Muscle of leg (tissue), 16 donors: ENCODE measurements at places on chromosomes 2 and 18. TPM values are rescaled to one million over a fixed set of nuclear protein-coding genes. Genes with fewer than 3 reads are reported as not detected.

- H3K27ac ChIP-seq, result no peak overlapping the region
- no peak overlapping the region for H3K4me3 ChIP-seq
- H3K4me1 ChIP-seq, result no peaks in the 10 kb centered on the region
- DNase-seq, result no peak
- H3K27me3 ChIP-seq, result no peaks in the 10 kb centered on the region
Observed at GRCh38 chr2:157897106-157897971, 21.2 kb upstream of the ACVR1 start.

DNA sequence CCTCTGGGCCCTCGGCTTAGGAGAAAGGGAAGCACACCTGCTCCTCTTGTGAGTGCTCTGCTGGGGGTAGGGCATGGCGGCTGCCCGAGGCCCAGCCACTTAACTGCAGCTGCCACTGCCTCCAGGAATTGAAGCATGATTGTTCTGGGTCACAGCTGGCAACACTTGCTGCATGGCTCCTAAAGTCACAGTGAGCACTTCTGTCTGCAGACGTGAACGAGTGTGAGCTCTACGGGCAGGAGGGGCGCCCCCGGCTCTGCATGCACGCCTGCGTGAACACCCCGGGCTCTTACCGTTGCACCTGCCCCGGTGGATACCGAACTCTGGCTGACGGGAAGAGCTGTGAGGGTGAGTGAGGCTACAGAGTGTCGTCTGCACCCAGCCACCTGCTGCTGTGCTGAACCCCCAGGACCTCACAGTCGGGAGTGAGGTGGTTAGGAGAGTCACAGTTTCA is 44.4 kb downstream of the FBLN7 start:
- H3K4me1 ChIP-seq, result peaks cover 14% of the 10 kb centered on the region
- peak; percentile 54 for DNase-seq
- H3K36me3 ChIP-seq, result peaks cover 3% of the 10 kb centered on the region
- H3K27ac ChIP-seq, result no peak overlapping the region
- peaks cover 9% of the 10 kb centered on the region for H3K27me3 ChIP-seq

The OSR1 gene
- 11.6 TPM for total RNA-seq

The MAP3K20 gene
- total RNA-seq, result 77.3 TPM

GRCh38 chr18:56575819-56576663 is 62.4 kb downstream of the TXNL1 start:
- no peak overlapping the region for H3K4me3 ChIP-seq
- no peaks in the 10 kb centered on the region for H3K36me3 ChIP-seq
- peak; percentile 90 for DNase-seq
- peaks cover 13% of the 10 kb centered on the region for H3K4me1 ChIP-seq

GRCh38 chr2:152481881-152482583 is 147.1 kb downstream of the FMNL2 start:
- no peak overlapping the region for H3K4me3 ChIP-seq
- DNase-seq, result peak; percentile 67
- H3K27me3 ChIP-seq, result no peaks in the 10 kb centered on the region
- H3K4me1 ChIP-seq, result peaks cover 8% of the 10 kb centered on the region
- peak overlapping the region; percentile 70 for H3K27ac ChIP-seq

The SERPINB13 gene
- total RNA-seq, result not detected

The DAW1 gene
- not detected for total RNA-seq

The CFC1 gene
- not detected for total RNA-seq

- no peaks in the 10 kb centered on the region for H3K4me1 ChIP-seq
- H3K4me3 ChIP-seq, result no peak overlapping the region
- no peak for DNase-seq
- no peaks in the 10 kb centered on the region for H3K27me3 ChIP-seq
- no peak overlapping the region for H3K27ac ChIP-seq
Observed at GRCh38 chr2:230498506-230499107, 82.6 kb downstream of the SP100 start.

- no peak overlapping the region for H3K4me3 ChIP-seq
- peaks cover 72% of the 10 kb centered on the region for H3K36me3 ChIP-seq
- H3K4me1 ChIP-seq, result peaks cover 4% of the 10 kb centered on the region
- DNase-seq, result no peak
Observed at GRCh38 chr2:239157269-239157668, 243.6 kb downstream of the HDAC4 start.

DNA sequence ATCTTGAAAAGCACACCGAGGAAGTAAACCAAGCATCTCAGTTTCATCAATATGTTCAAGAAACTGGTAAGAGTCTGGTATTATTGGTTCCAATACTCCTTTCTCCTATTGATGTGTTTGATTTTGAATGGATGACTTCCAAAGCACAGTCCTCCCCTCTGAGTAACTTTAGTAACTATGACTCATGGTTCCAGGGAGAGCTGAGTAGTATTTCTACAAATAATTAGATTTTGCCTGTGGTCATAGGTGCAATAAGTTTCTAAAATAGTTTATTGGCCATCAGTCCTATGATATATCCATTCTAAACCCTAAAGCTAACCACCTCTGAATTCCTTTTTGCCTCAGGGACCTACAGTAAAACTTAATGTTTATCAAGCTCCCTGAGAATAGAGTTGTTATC is 352.4 kb downstream of the XIRP2 start:
- no peak for DNase-seq
- no peaks in the 10 kb centered on the region for H3K36me3 ChIP-seq
- H3K4me1 ChIP-seq, result no peaks in the 10 kb centered on the region

DNA sequence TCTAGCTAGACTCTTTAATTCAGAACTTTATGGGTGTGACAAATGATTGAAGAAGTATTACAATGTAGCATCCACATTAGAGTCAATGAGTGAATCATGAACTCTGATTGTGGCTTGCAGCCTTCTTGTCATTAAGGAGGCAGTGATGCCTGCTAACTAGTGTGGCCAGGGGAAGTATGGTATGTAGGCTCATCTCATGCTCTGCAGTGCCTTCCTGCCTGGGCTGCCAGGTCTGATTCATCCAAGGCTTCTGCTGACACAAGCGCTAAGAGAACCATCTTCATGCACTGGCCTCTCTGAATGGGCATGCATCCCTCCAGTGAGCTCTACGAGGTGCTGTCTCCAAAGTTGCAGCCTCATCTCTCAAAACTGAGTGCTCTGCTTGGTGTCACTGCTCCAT is 144.3 kb downstream of the MTCL1 start:
- no peak overlapping the region for H3K4me3 ChIP-seq
- no peaks in the 10 kb centered on the region for H3K27me3 ChIP-seq
- no peak overlapping the region for H3K27ac ChIP-seq
- DNase-seq, result no peak

The PGAP1 gene
- total RNA-seq, result 12.7 TPM

The MGAT5 gene
- total RNA-seq, result 24.5 TPM

- peaks cover 84% of the 10 kb centered on the region for H3K4me1 ChIP-seq
- H3K27me3 ChIP-seq, result peaks cover 9% of the 10 kb centered on the region
- H3K27ac ChIP-seq, result no peak overlapping the region
- no peaks in the 10 kb centered on the region for H3K36me3 ChIP-seq
- no peak for DNase-seq
- H3K4me3 ChIP-seq, result no peak overlapping the region
Observed at GRCh38 chr2:96530144-96530430, 6.5 kb upstream of the ARID5A start.

DNA sequence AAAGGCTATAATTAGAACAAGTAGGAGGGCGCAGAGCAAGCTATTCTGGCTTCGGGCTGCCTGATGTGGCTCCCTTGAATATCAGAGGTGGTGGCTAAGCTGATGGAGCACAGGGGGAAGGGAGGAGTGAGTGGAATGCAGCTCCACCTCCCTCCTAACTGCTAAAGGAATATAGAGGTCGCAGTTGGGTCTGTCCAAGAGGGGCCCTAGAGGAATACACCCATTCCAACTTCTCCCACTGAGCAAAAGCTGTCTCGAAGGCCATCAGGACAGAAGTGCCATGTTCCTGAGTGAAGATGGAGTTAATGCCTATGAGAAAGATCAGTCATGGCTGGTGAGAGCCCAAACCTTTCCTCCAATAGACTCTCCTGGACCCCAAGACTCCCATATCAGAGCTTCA is 32.8 kb upstream of the MARCO start:
- no peaks in the 10 kb centered on the region for H3K36me3 ChIP-seq
- H3K27me3 ChIP-seq, result no peaks in the 10 kb centered on the region
- no peak overlapping the region for H3K27ac ChIP-seq
- DNase-seq, result no peak
- H3K4me3 ChIP-seq, result no peak overlapping the region

The ZNF804A gene
- total RNA-seq, result 0.09 TPM

DNA sequence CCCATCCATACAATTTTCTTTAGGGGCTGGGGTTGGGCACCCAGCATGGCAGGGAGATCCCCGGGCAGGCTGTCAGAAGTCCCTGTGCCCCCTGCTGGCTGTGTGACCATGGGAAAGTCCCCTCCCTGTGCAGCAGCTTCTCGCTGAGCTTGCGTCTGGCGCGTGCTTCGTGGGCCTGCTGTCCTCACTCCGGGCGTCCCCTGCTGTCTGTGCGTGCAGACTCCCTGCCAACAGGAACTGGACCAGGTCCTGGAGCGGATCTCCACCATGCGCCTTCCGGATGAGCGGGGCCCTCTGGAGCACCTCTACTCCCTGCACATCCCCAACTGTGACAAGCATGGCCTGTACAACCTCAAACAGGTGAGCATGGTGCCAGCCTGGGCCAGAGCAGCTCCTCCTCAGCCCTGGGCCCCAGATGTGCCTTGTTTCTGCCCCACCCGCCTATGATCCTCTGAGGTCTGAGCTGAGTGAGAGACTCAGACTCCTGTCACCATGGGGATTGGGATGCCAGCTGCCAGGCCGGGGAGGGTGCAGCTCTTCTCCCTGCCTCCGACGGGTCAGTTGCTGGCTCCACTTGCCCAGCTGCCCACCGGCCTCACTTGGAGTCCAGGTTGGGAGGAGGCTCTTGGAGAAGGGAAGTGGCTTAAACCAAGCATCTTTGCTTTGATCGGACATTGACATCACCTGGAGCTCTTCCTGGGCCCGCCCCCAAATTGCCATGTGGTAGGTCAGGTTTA is 28.6 kb downstream of the IGFBP2 start:
- no peak overlapping the region for H3K4me3 ChIP-seq
- no peak overlapping the region for H3K27ac ChIP-seq
- peak; percentile 39 for DNase-seq
- H3K4me1 ChIP-seq, result peaks cover 39% of the 10 kb centered on the region
- peaks cover 45% of the 10 kb centered on the region for H3K36me3 ChIP-seq

DNA sequence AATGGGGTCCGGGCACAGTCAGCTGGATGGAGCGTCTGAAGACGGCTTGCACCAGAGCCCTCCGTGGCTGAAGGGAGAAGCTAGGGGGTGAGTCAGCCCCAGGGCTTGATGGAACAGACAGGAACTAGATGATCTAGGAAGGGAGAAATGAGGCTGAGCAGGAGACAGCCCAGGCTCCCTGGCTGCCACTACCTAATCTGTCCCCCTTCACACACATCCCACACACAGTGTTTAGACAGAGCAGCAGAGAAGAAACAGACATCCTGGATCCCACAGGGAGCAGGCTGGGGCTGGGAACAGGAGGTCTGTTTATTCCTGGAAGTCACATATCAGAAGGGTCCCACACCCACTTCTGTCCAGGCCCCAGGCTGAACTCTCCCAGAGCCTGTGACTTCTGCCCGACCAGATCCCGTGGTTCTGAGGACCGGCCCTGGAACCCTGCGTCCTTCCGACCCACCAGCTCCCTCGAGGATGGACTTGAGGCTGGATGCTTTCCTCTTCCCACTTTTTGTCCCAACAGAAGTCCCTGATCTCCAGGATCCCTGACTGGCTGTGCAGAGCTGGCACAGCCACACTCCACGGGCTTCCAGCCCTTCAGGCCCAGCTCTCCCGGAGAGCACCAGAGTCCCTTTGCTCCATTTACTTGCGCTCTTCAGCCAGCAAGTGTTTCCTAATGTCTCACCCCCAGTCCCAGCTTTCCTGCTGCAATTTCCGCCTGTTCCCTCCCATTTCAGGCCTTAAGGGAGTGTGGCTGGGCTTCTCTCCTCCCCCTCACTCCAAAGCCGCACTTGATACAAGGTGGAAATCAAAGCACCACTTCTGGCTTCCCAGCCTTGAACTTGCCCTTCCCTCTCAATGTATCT is 1.5 kb upstream of the GPBAR1 start:
- DNase-seq, result peak; percentile 73
- H3K4me1 ChIP-seq, result peaks cover 60% of the 10 kb centered on the region
- H3K36me3 ChIP-seq, result peaks cover 42% of the 10 kb centered on the region
- H3K27me3 ChIP-seq, result no peaks in the 10 kb centered on the region
- H3K27ac ChIP-seq, result peak overlapping the region; percentile 87
- H3K4me3 ChIP-seq, result no peak overlapping the region

The ZC3H8 gene
- 13.2 TPM for total RNA-seq

DNA sequence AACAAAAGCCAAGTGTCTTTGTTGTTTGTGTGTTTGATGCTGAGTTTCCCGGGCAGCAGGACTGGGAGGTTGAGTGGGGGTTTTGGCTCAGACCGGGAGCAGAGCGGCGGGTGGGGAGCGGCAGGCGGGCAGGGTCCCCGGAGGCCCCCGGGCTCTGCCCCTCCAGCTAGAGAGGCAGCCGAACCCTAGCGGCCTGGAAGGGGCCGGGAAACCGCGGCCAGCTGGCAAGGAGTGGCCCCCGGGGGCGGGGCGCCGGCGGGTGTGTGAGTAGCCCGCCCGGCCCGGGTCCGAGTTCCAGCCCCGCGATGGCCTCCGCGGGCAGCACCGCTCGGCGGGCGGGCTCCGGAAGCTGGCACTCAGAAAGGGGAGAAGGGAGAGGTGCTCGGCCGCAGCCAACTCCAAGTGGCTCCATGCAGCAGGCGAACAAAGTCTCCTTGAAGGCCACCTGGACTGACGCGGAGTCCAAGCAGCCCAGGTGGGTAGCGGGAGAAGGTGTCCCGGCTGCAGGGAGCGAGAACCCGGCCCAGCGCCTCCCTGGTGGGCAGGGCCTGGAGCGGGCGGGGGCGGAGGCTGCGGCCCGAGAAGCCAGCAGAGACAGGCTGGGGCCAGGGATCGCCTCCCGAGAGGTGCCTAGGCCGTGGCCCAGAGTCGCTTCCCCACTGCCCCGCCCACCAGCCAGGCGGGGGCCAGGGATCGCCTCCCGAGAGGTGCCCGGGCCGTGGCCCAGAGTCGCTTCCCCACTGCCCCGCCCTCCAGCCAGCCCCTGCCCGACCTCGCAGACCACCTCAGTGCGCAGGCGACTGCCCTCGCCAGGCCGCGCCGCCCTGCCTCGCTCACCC is at the start of gene ANKRD53:
Gene ANKRD53, plus strand, starts transcription at position 290 of the 839 bp plus-strand sequence. Its CDS starts 16 bp downstream, at position 306.
- H3K27me3 ChIP-seq, result no peaks in the 10 kb centered on the region
- H3K27ac ChIP-seq, result peak within 1 kb of the TSS; percentile 74
- no peaks in the 10 kb centered on the region for H3K36me3 ChIP-seq
- H3K4me1 ChIP-seq, result peaks cover 16% of the 10 kb centered on the region
- peak; percentile 67 for DNase-seq
- H3K4me3 ChIP-seq, result peak within 1 kb of the TSS; percentile 62

DNA sequence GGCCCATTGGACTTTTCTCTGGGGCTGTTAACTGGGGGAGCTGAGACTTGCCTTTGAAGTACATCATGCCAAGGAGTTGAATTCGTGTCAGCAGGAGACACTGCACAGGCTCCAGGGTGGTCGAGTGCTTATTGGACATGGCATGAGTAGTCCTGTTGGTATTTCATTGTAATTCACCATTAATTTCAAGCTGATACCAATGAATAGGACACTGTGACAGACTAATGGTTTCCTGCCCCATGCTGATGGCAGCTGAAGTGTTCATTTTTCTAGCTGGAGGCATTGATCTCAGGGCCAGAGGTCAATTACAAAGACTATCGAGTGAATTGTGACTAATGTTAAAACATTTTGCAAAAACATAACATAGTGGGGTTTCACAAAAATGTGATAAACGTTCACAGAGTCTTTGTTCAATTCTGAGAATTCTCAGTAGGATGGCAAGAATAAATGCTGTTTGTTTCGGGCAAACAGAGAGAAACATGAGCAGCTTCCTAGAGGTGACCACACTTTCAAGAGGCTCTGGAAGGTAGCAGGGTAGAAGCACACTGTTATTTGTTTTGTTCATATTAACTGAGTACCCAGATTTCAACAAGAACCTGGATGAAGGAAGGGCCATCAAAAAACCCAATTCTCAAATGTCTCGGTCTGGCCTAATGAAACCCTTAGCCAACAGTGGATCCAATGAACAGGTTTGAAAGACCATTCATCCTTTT is 90.6 kb upstream of the ARL4C start:
- H3K4me3 ChIP-seq, result no peak overlapping the region
- H3K36me3 ChIP-seq, result no peaks in the 10 kb centered on the region
- peaks cover 2% of the 10 kb centered on the region for H3K27me3 ChIP-seq
- no peaks in the 10 kb centered on the region for H3K4me1 ChIP-seq
- H3K27ac ChIP-seq, result no peak overlapping the region
